Activated T-cell treated with anti-CD3 and anti-CD28 coated beads for 4 hours (primary cell): ENCODE measurements at places on chromosomes 12 and 14.

GRCh38 chr12:124993626-124994436 is at the start of gene BRI3BP:
BRI3BP (plus strand) TSS chr12:124993645; CDS start chr12:124993791, 146 bp downstream.
- no peak for DNase-seq

GRCh38 chr14:103356024-103356682 is 22.1 kb downstream of the EIF5 start:
- DNase-seq, result no peak

DNA sequence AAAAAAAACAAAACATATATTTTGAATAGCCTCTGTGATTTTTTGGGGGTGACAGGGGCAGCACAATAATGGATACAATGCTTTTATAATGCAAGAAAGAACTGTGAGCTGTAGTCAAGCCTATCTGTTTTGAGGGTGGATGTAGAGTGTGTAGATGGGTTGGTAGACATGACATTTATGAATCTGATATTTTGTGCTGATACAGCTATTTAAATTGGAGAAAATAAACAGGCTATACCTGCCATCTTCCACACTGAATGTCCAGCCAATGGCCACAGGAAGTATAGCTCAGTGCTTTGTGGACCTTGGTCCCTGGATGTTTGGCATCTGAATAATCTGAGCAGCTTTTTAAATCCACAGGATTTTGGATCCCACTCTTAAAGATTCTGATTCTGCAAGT is 175.0 kb downstream of the NEDD1 start:
- no peak for DNase-seq

- no peak for DNase-seq
Observed at GRCh38 chr12:3601461-3602150, 110.6 kb downstream of the PRMT8 start.

GRCh38 chr12:49798934-49799333 is 29.3 kb downstream of the NCKAP5L start:
- no peak for DNase-seq

- no peak for DNase-seq
Observed at GRCh38 chr12:110252716-110253115, 28.3 kb upstream of the ATP2A2 start.

DNA sequence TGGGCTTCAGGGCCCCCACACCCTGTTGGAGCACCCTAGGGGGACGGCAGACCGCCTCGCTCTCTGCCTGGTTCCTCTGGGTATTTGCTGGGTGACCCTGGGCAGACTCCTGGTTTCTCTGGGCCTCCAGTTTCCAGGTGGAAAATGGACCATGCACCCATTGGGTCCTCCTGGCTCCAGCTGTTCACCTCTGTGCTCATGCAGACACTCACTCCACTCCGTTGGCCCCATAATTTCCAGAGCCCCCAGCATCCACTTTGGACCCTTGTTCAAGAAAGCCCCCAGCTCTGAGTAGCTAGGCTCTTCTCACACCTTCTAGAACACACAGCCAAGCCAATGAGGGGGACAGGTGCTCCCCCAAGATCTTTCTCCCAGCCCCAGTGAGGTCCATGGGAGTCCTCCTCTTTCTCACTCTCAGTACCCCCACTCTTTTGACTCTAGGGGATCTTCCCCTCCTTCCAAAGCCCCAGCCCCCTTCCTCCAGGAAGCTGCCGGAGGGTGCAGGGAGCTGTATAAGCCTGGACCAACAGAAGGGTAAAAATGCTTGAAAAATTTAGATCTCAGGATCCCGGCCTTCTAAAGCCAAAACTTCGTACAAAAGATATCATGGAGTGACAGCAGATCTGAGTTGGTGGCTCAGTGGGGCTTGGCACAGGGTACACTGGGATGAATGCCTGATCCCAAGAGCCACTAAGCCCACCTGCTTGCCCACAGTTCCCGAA is 174.8 kb upstream of the RTL1 start:
- no peak for DNase-seq

GRCh38 chr12:44915958-44916357 is 39.8 kb upstream of the NELL2 start:
- DNase-seq, result no peak

GRCh38 chr14:72775923-72776554 is 117.9 kb downstream of the DPF3 start:
- no peak for DNase-seq

GRCh38 chr12:56241424-56242303 is 11.8 kb downstream of the SLC39A5 start:
- no peak for DNase-seq

DNA sequence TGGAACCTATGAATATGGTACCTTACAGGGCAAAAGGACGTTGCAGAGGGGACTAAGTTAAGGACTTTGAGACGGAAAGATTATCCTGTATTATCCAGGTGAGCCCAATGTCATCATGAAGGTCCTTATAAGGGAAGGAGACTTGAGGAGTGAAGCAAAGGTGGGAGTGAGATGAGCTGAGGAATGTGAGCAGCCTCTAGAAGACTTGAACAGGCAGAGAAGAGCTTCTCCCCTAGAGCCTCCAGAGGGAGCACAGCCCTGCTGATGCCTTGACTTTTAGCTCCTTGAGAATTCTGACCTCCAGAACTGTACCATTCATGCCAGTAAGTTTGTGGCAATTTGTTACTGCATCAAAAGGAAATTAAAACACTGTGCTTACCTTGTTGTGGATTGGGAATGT is 41.8 kb upstream of the DCD start:
- DNase-seq, result no peak

DNA sequence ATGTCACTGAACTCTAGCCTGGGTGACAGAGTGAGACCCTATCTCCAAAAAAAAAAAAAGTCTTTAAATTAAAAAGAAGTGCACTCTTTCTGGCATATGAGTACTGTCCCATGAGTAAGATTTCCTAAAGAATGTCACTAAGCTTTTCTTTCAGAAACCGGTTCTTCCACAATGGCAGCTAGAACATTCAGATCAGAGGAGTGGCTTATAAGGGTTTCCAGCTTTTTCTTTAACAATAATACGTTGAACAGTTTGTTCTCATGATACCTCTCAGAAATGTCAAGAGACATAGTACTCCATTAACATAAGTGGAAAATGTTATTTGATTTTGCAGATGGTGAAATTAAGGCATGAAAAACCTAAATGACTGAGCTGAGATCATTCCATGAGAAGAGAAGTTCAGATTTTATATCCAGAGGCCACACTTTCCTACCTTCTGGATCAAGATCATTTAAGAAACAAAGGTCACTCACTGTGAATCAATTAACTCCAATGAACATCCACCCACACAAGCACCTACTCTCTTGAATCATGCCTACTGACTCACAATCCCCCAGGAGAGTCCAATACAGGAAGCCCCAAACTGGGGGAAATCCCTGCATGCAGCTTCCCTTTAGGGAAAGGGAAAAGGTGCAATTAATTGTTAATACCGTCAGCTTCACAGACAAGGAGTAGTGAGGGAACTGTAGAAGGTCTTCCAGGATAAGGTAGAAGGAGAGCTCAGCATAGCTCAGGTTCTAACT is 86.9 kb downstream of the SPTSSA start:
- DNase-seq, result no peak

DNA sequence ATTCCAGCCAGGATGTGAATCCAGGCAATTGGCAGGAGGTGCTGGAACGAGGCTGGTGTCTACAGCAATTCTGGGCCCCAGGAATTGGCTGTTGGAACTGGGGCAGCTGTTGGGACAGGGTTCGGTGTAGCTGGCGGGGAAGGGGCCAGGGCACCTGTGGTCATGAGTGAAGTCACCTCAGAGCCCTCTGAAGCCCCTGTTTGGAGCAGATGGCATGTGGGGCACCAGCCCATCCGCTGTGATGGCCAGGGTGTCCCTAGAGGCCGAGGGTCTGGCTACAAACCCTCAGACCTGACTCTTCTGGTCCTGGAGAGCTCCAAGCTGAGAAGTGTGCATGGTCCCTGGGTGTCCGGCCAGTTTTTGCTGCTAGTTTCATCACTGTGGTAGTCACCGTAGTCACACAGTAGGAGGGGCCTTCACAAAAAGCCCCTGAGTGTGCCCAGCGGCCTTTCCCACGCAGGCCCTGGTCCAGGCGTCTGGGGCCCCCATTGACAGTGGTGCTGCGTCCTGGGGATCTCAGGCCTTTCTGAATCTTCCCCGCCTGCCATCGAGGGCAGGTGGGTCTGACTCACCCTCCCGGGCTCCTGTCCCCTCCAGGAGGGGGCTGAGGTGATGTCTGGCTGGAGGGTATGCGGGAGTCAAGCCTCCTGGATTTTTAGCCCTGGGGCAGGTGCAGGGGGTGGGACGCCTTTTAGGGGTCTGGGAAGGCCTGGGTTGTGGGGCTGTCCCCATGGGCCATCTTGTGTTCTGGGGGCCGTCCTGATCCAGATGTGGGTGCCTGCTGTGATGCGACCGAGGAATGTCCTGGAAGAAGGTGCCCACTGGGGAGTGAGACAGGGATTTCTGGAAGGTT is 368.0 kb downstream of the TMEM121 start:
- DNase-seq, result no peak

DNA sequence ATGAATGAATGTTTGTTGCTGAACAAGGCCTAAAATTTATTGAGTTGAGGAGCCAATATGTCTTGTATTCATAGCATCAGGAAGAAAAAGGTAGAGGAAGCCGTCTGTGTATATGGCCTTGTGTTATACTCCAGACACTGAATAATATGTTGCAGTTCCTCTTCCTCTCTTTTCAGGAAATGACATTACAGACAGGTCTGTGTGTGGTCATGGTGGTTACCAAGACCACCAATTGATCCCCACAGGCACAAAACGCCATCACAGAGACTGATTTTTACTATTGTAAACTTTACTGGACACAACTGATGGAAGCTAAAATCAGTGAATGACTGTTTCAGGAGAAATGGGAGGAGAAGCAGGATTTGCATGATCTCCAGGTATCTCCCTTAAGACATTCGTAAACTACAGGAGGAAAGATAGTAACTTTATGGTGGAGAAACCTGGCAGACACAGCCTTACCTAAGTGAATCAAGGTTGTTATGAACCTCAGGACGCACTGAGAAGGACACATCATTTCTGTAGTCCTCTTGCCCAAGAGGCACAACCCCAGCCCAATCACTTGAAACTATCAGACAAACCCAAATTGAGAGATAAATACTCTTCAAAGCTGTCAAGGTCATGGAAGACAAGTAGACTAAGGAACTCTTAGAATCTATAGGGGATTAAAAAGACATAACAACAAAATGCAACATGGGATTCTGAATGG is 334.1 kb upstream of the RGS6 start:
- DNase-seq, result no peak

DNA sequence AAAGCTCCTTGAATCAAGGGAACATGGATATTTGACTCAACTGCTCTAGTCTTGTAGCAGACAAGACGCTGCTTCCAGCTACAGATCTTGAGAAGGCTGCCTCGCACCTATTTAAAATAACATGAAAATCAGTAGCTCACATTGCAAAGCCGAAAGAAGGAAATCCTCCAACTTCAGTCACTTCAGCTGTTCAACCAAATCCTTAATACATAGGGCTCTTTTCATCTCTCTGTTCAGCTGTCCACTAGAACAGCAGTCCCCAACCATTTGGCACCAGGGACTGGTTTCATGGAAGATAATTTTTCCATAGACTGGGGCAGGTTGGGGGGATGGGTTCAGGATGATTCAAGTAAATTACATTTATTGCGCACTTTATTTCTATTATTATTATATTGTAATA is 1116.0 kb upstream of the TMEM132C start:
- DNase-seq, result no peak

- DNase-seq, result no peak
Observed at GRCh38 chr14:56065621-56066290, 52.5 kb upstream of the PELI2 start.

DNA sequence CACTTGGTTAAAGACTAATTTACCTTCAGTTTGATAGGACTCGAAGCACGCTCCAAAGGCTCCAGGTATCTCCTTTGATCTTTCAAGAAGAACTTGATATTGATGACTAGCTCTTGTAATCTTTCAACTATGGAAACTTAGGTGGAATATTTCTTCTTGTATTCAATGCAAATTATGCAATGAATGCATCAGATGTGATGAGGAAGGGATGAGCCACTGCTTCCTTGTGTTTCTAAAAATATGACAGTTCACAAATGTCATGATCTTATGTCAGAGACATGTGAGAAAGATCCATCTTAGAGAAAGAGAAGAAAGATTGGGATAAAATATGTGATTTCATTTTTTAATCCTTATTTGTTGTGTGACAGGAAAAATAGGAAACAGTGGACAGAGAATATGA is 9.9 kb downstream of the RNASE9 start:
- DNase-seq, result no peak

DNA sequence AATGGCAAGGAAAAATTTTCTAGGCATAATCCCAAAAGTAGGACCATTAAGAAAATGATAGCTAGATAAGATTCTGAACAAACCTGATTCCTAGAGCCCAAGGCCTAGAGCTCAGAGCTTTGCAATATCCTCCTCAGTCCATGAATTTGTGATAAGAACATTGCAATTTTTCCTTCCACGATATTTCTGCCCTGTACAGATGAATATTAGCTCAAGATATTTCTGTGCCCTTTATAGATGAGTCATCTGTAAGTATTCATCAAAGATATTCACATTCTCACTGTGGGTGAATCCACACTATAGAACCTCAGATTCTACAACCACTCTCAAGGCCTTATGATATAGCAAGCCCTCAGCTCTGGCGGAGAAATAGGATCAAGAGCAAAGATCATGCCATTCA is 37.5 kb downstream of the EAPP start:
- no peak for DNase-seq

- no peak for DNase-seq
Observed at GRCh38 chr12:81270385-81270784, 192.5 kb downstream of the ACSS3 start.

DNA sequence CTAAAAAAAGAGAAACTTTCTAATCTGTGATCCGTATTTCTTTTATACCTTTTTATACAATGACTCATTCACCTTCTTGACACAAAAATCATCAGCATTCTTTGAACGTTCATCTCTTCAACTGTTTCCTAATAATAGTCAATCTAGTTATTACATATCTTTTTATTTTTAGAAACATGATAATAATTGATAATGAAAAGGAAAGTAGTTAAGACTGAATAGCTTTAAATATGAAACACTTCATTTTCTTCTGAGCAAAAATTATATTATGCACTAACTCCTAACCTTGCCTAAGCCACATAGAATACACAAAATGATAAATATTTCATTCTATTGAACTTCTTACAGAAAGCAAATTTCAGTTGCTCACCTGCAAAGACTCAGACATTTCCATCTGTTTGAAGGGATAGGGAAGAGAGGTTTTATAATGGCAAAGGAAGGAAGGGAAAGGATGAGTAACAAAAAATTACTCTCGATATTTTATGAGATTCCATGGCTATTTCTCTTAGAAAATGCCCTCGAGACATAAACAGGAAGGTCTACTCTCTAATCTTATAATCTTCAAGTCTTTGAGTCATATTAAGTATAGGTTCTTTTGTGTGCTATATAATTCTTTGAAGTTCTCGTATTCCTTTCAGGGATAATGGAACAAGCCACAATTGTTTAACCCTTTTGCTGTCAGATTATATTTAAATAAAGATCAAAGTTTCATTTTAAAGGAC is 7.5 kb upstream of the KLHL42 start:
- DNase-seq, result no peak

DNA sequence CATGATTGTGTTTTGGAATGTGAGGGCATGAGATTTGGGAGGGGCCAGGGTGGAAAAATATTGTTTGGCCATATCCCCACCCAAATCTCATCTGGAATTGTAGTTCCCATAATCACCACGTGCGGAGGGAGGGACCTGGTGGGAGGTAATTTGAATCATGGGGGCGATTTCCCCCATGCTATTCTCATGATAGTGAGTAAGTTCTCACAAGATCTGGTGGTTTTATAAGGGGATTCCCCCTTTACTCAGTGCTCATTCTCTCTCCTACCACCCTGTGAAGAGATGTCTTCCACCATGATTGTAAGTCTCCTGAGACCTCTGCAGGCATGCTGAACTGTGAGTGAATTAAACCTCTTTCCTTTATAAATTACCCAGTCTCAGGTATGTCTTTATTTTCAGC is 15.7 kb downstream of the OR10P1 start:
- no peak for DNase-seq

GRCh38 chr12:2114071-2114470 is 61.3 kb downstream of the CACNA1C start:
- DNase-seq, result no peak
